Iris pigment epithelial cell (primary cell): ENCODE measurements at places on chromosomes 3 and 15.

- DNase-seq: no peak
Observed at GRCh38 chr15:39774688-39775267, 7.9 kb downstream of the FSIP1 start.

DNA sequence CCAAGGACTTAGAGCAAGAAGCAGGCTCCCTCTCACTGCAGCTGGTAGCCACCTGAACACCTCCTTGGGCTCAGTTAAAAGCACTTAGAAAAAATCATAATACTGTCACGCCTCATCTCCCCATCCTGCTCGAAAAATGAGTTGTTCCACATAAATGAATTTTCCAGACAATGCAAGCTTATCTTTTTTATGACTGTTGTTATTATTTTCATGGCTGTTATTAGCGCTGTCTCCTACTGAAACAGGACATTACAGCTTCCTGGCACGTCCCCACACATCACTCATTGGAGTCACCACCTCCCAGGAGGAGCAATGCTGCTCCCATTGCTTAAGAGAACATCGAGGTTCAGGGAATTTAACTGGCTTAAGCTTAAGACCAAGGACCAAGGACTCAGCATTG is 26.5 kb downstream of the CCDC33 start:
- DNase-seq: no peak

DNA sequence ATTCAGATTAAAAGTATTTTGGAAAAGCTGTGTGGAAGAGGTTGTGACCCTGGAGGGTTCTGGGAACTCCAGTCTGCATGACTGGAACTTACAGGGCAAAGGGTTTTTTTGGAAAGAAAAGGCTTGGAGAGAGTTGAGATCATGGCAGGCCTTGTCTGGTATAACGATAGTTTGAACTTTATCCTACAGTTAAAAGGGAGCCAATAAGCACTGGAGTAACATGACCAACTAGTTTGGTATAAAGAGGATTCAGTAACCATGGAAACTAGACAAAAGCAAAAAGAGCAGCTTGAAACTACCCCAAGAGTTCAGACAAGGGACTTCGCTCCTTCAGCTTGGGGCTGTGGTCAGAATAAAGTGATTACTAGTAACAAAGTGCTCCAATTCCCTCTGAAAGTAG is 151.2 kb upstream of the TMCO5A start:
- no peak for DNase-seq

GRCh38 chr15:57056357-57056756 is 137.9 kb downstream of the TCF12 start:
- DNase-seq: no peak

GRCh38 chr3:45509038-45509767 is 85.3 kb upstream of the LIMD1 start:
- peak; percentile 99 for DNase-seq

- no peak for DNase-seq
Observed at GRCh38 chr3:105162448-105162847, 204.3 kb upstream of the ALCAM start.

DNA sequence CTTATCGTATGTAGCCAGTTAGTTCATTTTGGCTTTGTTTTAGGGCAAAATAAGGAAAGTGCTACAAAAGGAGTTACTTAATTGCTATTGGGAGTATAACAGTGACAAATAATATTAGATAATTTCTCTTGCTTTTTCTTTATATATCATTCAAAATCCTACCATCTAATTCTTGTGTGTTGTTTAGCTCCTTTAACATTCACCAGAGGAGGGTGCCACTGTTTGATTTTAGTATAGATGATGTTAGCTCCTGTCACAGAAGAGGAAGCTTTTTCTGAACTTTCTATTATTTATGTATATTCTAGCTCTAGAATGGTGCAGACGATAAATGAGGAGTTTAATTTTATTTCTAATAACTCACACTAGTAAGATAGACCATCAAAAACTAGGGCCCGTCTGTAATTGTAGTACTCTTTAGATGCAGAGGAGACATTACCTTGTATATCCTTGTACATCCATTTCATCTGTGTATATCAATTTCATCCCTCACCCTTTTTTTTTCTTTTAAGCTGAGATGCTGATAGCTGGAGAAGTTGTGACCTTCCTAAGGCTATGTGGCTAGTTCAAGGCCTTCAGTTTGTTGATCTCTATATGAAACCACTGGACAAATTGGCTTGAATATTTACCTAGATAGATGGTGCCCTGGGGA is 3.0 kb downstream of the PPM1L start:
- no peak for DNase-seq
